Activated CD8-positive, alpha-beta T cell treated with anti-CD3 and anti-CD28 coated beads for 36 hours (primary cell): ENCODE measurements at places on chromosomes 4 and X. TPM values are rescaled to one million over a fixed set of nuclear protein-coding genes. Genes with fewer than 3 reads are reported as not detected.

- no peaks in the 10 kb centered on the region for H3K4me1 ChIP-seq
- no peak overlapping the region for H3K27ac ChIP-seq
- H3K4me3 ChIP-seq = no peak overlapping the region
These were observed 6.2 kb downstream of the CCKAR start for GRCh38 chr4:26484032-26484515.

DNA sequence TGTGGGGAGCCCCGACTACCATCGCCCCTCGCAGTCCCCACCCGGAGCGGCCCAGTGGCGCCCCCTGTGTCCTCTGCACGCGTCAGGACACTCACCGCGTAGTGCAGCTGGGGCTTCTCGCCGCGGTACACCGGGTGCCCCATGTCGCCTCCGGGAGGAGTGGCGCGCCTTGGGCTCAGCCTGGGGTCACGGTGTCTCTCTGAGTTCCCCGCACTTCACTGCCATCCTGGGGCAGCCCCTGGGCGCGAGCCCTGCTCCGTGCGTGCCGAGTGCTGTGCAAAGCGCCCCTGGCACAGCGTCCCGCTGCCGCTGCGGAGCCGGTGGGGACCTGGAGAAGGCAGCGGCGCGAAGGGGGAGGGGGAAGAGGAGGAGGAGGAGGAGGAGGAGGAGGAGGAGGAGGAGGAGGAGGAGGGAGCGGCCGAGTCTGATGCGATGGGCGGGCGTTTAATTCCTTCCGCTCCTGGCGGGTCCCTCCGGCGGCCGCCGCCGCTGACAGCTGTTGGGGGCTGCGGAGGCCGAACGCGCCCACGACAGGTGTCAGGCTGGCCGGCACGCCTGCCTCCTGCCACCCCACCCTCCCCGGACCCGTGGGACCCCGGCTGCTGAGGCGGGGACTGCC lies 134.3 kb downstream of the AMELX start:
- no peaks in the 10 kb centered on the region for H3K36me3 ChIP-seq
- H3K27ac ChIP-seq = no peak overlapping the region
- H3K4me3 ChIP-seq = no peak overlapping the region
- DNase-seq = no peak
- H3K4me1 ChIP-seq = no peaks in the 10 kb centered on the region
- peaks cover 24% of the 10 kb centered on the region for H3K27me3 ChIP-seq

- no peak for DNase-seq
- no peak overlapping the region for H3K4me3 ChIP-seq
- H3K27me3 ChIP-seq = no peaks in the 10 kb centered on the region
- no peak overlapping the region for H3K27ac ChIP-seq
These were observed 76.7 kb upstream of the TAB3 start for GRCh38 chrX:30965767-30966166.

DNA sequence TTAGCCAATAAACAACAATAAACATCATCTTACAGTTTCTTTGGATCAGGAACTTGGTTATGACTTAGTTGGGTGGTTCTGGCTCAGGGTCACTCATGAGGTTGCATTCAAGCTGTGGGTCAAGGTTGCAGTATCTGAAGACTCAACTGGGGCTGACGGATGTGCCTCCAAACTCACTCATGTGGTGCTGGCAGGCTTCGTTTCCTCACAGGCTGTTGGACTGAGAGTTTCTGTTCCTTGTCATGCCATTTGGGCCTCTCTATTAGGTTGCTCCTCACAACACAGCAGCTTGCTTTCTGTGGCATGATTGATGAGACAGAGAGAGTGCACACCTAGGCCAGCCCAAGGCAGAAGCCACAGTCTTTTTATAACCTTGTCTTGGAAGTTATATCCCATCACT lies 20.7 kb downstream of the FRMPD3 start:
- DNase-seq = no peak
- peaks cover 3% of the 10 kb centered on the region for H3K27me3 ChIP-seq
- H3K4me1 ChIP-seq = no peaks in the 10 kb centered on the region

- no peaks in the 10 kb centered on the region for H3K36me3 ChIP-seq
- H3K4me3 ChIP-seq = no peak overlapping the region
- no peaks in the 10 kb centered on the region for H3K4me1 ChIP-seq
- no peak for DNase-seq
- no peaks in the 10 kb centered on the region for H3K27me3 ChIP-seq
These were observed 92.7 kb downstream of the PJA1 start for GRCh38 chrX:69072486-69073006.

Gene SPANXN4
- total RNA-seq = not detected

Gene ADH1C
- total RNA-seq = not detected

Gene CXCL5
- total RNA-seq = not detected
